Right ventricle myocardium inferior (tissue), 1 donor: ENCODE measurements at places on chromosomes 6 and 20. TPM values are rescaled to one million over a fixed set of nuclear protein-coding genes. Genes with fewer than 3 reads are reported as not detected.

DNA sequence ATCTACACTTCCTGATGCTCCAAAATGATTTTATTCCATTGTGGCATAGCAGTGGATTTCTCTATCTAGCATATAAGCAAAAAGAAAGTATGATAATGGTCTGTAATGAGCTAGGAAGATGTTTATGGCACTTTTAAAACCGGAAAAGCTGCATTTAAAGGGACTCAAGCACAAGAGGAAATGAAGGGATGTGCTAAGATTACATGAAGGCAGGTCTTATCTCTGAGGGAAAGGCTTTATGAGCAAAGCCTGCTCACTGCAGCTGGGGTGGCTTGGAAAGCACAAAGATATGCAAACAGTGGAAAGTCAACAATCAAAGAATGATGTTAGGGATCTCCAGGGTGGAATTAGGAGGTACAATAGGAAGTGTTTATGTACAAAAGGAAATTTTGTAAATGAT lies 138.2 kb downstream of the TENT5A start:
- DNase-seq = no peak

- DNase-seq = no peak
Observed at GRCh38 chr20:41905199-41905598, 287.0 kb upstream of the CHD6 start.

DNA sequence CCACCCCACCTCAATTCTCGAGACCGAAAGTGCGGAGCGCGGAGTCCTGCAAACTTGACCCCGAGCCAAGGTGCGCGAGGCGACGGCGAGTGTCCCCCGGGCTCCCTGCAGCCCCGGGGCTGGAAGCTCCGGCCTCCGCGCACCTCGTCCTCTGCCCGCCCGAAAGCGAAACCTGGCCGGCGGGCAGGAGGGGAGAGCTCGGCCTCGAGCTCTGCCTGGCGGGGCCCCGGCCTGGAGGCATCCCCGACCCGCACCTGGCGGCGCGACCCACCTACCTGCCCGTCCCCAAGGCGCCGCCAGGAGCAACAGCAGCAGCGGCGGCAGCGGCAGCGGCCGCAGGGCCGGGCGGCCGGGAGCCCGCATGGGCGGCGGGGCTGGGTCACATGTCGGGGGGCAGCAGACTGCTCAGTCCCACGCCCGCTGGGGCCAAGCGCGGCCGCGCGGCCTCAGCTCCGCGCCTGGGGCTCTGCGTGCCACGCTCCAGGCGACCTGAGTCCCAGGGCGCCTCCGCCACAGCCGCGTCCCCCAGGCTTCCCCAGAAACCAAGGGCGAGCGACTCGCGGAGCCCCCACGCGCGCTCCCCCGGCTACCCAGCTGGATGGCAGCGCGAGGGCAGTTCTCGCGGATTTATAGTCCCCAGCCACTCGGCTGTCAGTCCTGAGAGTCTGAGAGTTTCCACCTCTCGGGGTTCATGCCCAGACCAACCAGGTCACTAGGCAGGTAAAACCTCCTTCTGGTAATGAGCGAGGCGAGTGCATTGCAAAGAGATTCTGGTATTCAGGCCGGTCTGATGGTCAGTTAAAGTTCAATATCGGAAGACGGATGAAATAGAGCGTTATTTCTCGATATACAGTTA lies at the start of gene IL20RA:
IL20RA (minus strand) TSS at position 600 of the 856 bp plus-strand sequence; CDS start at position 363, 237 bp downstream.
- peak; percentile 74 for DNase-seq

DNA sequence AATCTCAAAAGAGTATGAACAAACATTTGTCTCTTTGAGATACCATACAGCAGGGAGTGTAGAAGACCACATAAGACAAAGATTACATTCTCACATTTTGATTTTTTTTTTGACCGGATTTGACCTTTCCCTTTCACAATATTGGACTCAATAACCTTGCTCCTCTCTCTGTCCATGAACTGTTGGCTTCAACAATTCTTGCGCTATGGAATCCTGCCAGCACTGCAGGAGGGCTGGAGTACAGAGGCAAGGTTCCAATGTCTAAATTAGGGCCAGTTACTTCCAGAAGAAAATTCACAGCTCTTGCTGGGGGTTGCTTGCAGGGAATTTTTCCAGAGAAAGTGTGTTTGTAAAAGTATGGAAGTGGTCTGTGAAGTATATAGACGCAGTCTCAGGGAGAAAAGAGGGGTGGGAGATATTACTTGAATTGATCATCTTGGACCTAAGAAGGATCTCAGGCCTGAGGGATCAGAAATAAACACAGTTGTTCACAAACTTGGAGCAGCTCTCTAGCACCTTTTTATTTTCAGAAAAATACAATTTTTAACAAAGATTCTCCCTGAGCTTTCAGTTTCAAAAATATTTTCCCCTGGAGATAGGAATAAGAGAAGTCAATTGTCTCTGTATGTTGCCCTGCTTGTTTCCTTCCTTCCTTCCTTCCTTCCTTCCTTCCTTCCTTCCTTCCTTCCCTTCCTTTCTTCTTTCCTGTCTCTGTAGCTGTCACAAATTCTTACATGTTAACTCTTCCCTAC lies 765.9 kb downstream of the BCKDHB start:
- no peak for DNase-seq

NHSL1 gene
- total RNA-seq = 56.6 TPM

VSTM2L gene
- 17.7 TPM for total RNA-seq

APOBEC2 gene
- 246 TPM for total RNA-seq

C6orf52 gene
- total RNA-seq = 0.49 TPM

GJA1 gene
- total RNA-seq = 221 TPM

OPN5 gene
- not detected for total RNA-seq

PRELID3B gene
- 45.7 TPM for total RNA-seq
